GM13977 (cell line): ENCODE measurements at places on chromosomes 16 and 17.

DNA sequence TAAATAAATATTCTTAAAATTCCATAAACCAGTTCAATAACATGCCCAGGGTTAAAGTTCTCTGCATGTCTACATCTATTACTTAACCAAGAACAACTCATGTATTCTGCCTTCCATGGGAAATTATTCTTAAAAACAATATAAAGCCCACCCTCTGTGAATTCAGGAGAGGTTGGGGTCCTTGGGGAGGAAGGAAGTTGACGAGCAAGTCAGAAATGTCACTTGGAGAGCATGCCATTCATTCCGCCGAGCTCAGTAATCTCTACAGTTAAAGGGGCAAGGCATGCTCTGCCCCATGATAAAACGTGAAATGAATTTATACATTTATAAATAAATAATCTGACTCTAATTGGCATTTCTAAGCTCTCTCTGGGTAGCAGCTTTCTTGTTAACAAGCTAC lies 405.1 kb downstream of the TOX3 start:
- DNase-seq = no peak

DNA sequence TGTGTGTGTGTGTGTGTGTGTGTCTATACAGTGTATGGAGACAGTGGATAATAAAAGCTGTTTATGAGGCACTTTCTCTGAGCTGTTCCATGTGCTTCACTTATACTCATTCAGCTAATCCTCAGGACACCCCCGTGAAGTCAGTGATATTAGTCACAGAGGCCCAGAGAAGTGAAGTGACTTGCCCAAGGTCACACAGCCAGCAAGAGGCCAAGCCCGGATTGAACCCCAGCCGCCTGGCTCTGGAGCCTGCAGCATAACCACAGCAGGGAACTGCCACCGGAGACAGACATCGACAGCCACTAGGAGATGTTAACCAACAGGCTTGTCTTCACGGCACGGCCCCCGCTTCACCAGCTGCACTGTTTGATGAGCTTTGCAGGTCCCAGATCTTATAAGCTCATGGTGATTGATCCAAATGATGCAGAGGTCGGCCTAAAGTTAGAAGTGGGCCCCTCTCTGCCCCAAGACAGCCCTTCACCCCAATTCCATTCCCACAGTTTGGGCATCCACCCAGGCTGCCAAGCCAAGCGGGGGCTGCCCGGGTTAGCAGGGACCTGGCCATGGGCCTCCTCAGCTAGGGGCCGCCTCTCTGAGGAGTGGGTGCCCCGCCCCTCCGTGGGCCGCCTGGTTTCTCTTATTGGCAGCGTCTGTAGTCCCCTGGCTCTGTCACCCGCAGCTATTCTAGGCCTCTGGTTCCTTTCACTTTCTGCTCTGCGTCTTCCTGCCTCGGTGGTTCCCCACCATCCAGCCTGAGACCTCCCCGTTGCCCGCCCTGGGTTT lies 30.9 kb downstream of the SOCS1 start:
- peak; percentile 93 for DNase-seq

GRCh38 chr16:30142672-30143346 lies 19.8 kb upstream of the MAPK3 start:
- DNase-seq = no peak

DNA sequence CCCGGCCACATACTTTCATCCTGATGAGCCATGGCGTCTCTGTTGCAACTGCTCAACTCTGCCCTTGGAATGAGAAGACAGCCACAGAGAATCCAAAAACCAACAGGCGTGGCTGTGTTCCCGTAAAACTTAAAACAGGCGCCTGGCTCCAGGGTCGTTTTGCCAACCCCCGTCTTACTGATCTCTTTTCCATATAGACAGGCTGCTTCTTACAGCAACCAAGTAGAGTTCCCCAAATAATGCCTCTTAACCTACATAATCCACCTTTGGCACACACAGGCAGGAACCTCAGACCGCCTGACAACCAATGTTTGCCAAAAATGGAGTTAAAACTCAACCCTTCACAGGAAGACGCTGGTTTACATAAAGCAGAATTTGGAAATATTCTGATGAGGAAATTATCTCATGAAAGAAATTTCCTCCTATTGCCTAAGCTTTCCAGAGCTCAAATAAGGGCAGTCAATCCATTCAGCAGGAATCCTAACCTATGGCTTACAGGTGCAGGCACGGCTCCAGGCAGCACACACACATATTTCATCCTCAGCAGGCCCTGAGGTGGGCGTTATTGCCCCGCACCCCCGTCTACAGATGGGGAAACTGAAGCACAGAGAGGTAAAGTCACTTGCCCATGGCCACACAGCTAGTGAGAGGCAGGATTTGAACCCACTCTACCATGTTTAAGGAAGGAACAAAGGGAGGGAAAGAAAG lies 35.8 kb downstream of the LITAF start:
- DNase-seq = no peak

- peak; percentile 60 for DNase-seq
Measured at GRCh38 chr16:397736-398332, 835 bp downstream of the NME4 start.

DNA sequence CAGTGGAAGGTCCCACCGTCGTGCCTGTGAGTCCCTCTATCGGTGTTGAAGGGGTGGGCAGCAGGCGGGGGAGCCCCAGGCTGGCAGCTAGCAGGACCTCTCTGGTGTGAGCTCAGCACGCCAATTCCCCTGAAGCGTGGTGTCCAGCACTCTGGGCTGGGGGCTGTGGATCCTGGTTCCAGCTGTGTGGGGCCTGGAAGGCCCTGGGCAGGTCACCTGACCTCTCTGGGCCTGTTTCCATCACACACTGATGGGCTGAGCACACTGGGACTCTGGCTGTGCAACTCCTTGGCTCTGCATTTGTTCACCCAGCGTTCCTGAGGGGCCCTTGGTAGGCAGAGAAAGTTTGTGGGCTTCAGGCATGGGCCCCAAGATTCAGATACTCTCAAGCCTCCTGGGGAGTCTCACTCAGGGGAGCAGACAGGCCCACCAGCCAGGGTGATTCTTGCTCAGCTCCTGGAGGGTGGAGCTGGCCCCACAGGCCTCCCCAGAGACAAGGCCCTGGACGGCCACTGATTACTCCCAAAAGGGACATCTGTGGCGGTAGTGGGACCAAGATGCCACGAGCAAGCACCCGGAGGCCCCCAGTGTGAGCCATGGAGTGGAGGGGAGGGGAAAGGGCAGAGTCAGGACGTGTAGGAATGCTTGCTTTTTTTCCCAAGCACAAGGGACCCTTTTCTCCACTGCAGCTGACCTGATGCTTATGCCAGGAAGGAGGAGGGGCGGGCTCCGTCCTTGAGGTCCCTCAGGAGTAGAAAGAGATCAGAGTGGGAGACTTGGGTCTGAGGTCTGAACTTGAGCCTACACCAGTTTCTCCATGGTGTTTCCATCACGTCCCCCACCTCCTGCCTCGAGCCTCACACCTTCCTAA lies 8.5 kb downstream of the SCGB1C2 start:
- no peak for DNase-seq

DNA sequence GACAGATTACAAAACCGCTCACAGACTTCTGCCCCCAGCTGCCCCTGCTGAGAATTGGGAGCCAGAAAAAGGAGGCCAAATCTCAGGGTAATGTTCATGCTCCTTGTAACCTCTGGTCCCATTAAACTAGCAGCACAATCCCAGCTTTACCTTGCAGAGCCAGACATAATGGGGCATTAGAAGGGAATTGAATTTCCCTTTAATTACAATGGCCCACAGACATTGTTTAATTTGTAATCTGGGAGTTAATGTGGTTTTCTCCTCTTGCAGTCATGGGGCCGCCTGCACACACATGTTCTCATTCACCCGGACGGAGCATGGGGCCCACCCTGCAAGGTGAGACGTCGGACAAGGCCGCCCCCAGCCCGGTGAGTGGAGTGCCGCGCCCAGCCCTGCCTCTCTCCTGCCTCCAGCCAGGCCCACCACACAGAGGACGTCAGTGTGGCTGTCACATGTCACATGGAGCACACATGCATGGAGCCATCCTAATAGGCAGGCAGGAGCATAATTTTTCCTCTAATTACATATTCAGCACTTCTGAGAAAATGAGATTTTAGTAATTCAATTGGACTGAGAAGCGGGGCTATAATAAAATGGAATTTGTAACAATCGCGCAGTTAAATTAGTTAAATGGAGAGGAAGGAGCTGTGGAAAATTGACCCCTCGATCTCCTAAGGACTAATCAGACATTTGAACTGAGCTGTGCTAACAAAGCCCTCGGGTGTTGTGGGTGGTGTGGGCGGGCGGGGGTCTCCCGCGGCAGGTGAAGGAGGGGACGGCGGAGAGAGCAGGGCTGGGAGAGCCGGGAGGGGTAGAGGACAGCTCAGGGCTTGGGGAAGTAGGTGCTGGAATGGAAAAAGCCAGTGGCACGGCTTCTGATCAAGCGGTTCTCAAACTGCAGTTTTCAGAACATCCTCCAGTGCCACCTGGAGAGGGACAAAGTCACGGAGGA lies 87.7 kb downstream of the ENGASE start:
- DNase-seq = no peak

DNA sequence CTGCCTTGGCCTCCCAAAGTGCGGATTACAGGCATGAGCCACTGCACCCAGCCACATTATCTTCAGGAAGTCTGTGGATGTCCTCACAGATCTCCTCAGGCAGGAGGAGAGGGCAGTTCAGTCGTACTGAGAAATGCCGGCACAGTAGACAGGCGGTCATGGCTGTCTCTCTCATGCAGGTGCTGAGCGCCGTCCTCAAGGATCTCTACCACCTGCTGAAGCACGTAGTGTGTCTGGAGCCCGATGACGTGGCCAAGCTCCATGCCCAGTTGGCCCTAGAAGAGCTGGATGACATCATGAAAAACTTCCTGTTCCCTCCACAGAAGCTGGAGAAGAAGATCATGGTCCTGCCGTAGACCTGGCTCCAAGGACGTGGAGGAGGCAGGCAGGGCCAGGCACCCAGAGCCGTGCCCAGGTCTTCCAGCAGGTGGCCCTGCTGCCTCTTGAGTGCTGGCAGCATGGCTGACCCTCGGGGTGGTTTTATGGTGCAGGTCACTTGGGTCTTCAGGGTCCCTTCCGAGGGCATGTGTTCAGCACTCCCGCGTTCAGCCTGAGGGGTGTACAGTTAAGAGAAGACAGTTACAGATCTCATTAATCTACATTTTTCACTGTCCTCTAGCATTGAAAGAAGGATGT lies 22.0 kb upstream of the HAS3 start:
- DNase-seq = no peak

GRCh38 chr17:11608396-11608795 lies 10.1 kb downstream of the DNAH9 start:
- no peak for DNase-seq
